ENCODE measurements at places on chromosomes 13 and 19.
A peak's percentile ranks its signal among the peaks of the same experiment; 100 is the strongest.

- DNase-seq = no peak
These were observed 9.6 kb downstream of the MYO1F start for GRCh38 chr19:8567522-8568172.

DNA sequence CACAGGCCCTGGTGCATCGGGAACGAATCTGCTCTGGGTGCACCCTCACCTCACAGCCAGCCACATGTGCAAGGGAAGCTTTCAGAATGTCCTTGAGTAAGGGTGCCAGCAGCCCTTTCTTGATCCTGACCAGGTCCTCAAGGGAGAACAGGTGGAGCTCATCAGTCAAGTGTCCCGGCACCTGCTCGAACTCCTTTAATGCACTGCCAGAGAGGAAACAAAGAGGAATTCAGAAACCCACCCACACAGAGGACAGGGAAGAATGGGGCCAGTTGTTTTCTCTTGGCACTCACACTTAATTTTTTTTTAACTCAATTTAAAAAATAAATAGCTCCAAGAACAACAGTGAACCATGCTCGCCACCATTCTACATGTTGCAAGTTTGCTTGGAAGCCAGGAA is 41.7 kb downstream of the RUBCNL start:
- DNase-seq = no peak

DNA sequence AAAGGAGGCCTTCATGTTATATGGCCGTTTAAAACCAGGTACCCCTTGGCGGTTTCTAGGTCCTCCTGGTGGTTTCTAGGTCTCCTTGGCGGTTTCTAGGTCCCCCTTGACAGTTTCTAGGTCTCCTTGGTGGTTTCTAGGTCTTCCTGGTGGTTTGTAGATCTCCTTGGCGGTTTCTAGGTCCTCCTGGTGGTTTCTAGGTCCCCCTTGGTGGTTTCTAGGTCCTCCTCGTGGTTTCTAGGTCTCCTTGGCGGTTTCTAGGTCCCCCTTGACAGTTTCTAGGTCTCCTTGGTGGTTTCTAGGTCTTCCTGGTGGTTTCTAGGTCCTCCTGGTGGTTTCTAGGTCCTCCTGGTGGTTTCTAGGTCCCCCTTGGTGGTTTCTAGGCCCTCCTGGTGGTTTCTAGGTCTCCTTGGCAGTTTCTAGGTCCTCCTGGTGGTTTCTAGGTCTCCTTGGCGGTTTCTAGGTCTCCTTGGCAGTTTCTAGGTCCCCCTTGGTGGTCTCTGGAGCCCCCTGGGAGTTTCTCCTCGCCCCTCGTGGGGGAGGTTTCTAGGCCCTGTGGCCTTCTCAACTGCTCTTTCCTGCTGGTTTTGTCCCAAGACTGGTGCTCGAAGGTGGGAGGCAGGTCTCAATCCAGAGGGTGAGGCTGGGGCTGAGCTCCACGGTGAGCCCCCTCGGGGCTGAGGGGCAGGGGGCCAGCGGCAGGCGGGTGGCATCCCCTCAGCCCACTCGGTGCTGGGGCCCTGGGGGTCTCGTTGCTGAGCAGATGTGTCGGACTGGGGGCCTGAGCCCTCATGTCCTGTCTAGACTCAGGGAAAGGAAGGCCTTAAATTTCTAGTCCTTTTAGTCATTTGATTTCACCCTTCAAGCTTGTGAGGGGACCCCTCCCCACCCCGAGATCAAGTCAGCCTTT is 8.0 kb downstream of the HCN2 start:
- DNase-seq = no peak

DNA sequence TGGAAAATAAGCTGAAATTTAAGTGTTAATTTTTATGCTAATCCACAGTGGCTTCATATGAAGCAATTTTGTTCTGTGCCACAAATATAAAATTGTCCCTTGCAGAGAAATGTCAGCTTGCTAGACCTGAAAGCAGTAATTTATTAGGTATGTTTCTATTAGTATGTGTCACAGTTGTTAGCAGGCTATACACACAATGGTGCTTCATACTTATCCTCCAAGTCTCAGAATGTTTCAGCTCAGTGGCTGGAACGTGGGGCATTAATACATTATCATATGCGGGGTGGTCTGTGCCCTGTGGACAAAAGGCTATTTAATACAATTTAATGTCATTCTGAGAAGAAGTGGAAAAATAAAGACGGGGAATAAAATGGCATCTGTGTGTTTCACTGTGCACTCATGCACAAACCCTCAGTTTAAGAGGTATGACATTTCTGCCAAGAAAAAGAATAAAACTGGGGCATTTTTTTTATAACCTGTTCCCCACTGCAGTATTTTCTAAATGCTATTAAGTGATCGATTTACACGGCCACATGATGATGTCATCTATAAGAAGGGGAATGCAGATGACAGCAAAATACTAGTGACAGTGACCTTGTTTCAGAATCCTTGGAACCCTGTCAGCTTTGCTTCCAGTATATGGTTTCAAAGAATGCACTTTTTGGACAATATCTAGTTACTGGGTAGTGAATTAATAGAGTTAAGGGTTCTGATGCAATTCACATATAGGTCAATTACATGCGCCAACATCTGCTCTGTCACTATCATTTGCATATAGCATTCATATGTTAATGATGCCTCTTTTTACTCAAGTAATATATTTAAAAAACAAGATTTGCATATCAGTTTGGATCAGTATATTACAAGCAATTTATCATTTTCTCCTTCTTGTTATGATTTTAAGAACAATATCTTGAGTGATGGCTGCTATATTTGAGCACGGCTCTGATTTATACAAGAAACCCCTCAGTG is 21.2 kb upstream of the ZNF536 start:
- no peak for DNase-seq

- DNase-seq = no peak
These were observed 2.7 kb upstream of the MAP2K7 start for GRCh38 chr19:7900931-7901330.

GRCh38 chr19:11321191-11322126 is 18.0 kb downstream of the RAB3D start:
- no peak for DNase-seq

- no peak for DNase-seq
These were observed 26.2 kb upstream of the LRCH1 start for GRCh38 chr13:46526740-46527139.

DNA sequence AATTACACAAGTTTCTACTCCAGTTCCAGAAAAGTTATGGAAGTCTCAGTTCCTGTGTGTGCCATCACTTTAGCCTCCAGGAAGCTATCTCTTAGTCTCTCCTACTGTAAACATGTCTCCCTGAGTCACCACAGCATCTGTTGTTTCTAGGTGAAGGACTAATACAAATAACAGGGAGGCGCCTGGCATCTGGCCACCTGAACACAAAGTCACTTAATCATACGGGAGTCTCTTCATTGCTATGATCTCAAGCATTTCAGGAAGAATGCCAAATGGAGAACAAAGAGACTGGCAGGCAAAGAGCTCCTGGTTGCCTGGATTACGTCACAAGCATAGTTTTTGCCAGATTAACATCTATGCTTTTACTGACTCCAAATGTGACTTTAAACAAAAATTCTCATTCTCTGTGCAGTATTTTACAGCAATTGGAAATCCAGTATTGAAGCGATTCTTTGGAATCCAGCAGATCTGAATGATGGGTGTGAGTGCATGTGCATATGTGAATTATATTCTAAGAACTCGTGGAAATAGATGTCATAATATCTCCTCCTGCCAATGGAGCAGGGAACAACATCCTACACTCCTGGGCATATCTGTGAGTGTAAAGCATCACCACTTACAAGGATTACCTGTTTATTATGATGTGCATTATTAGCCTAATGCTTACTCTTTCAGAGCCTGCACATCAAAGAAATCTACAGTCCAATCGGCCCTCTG is 572.8 kb downstream of the PCDH9 start:
- DNase-seq = peak; percentile 83

DNA sequence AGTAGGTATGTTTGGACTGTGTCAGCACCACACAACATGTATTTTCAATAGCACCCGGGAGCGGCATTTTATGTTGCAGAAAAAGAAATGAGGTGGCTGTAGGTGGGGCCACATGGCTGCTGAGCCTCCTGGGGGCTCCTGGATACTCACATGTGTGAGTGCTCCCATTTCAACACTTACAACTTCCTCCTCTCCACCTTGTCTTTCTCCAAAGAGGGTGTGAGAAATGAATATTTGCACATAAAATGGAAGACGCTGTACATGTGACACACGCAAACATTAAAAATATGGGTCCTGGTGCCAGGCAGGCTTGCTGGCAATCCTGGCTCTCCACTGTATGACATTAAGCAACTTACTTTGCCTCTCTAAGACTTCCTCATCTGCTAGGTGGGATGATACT is 222.1 kb downstream of the DCLK1 start:
- no peak for DNase-seq

All from islet precursor cell (in vitro differentiated cells).